ENCODE measurements at places on chromosomes 2 and 18.

GRCh38 chr2:217325816-217326215 is 466.0 kb upstream of the TNP1 start:
- no peak for DNase-seq

- DNase-seq, result no peak
These were observed 40.0 kb downstream of the GORASP2 start for GRCh38 chr2:170969030-170969429.

DNA sequence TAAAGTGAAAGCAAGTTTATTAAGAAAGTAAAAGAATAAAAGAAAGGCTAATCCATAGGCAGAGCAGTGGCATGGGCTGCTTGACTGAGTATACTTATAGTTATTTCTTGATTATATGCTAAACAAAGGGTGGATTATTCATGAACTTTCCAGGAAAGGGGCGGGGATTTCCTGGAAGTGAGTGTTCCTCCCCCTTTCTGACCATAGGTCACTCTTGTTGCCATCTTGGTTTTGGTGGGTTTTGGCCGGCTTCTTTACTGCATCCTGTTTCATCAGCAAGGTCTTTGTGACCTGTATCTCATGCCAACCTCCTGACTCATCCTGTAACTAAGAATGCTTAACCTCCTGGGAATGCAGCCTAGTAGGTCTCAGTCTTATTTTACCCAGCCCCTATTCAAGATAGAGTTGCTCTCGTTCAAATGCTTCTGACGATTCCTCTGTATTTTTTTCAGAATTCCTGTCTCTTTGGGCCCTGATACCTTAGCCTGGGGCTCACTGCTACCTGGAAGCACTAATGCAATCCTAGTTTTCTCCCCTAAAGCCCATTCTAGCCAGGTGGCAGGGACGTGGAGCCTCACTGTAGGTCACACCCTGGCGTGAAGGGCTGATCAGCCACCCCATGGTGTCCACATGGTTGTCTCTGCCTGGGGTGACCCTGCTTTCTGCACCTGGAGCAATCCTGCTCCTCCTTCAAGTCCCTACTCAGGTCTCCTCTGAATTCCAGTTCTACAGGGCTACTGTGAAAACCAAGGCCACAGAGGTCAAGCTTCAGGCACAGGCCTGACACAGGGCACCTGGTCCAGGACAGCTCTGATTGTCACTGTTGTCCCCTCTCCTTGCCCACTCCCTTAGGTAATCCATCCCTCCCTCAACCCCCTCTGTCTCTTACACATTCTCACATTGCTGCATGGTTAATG is 6.0 kb upstream of the SLC35F6 start:
- peak; percentile 41 for DNase-seq

- no peak for DNase-seq
These were observed 267.3 kb downstream of the MTX2 start for GRCh38 chr2:176536439-176537133.

GRCh38 chr18:35721431-35722081 is 140.0 kb downstream of the GALNT1 start:
- no peak for DNase-seq

- DNase-seq, result no peak
These were observed 449.8 kb upstream of the RGPD4 start for GRCh38 chr2:107376909-107377308.

DNA sequence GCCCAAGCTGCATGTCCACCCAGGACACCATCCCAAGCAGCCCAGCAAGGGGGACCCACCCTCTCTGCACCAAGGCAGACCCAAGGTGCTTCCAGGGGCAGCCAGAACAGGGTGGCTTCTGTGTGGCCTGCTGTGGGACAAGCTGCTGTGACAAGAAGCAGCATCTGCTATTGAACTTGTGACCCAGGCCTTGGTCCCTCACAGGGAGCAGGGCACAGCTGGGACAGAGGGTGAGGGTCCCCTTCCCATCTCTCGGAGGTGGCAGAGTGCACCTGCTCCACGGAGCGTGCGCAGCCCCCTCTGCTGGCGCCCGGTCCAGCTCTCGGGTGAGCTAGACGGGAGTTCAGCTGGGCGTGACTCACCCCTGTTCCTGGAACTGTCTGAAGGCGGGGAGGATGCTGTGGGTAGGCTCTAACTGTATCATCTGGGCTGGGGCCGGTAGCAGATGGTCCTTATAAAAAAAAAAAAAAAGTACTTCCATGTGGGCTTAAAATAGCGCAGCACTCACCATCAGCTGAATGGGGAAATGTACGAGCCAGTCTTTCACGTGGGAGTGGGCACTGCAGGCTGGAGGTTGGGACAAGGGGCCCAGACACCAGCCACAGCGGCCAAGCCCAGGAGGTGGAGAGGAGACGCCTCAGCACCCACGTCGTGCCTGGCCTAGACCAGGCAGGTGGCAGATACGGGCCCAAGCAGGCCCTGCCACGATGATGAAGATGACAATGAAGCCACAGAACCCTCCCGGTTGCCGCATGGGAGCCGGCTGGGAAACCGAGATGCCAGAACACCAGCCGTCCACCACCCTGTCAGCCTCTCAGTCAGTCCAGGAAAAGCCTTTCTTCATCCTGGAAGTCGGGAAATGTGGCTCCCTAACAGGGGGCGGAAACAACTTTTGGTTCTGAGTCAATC is 136.8 kb upstream of the ID2 start:
- peak; percentile 85 for DNase-seq

DNA sequence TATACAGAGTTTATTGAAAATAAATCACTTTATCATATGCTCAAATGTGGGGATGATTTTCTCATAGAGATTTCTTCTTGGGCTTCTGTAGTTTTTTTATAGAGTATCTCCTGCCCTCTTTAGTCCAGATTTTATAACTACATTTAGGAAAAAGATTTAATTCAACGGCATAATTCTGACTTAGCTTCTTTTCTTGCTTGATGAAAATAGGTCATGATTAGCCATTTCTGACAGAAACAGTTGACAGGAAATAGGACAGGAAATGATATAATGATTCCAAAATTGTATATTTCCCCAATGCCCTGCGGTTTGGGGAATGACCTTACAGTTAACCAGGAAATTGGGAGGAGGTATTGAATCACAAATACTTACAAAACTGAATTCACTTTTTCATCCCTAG is 1531.9 kb upstream of the ACVR2A start:
- no peak for DNase-seq

DNA sequence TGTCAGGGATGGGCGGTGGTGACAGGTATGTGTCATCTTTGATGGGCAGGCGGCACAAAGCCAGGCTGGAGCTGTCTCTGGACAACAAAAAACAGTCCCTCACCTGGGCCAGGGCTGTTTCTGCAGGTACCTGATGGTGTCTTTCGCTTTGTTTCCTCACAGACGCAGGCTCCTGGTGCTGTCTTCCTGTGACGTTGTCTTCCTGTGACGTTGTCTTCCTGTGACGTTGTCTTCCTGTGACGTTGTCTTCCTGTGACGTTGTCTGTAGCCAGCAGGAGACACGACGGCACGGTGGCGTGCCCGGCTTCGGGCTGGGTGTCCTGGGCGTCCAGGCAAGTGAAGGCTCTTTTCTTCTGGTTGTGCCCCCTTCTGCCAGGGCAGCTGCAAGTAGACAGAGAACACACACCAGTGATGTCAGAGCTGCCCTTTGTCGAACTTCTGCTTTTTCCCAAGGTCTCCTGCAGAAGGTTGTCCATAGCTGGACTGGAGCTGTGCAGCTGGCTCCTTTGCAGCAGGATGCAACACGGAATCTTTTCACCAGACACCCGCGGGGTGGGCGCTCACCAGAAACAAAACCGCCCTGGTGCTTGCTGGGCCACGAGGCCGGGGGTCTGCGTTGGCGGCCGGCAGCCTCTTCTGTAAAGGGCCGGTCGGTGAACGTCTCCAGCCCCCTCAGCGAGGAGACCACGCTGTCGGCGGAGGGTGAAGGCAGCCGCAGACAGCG is 21.1 kb downstream of the GPR35 start:
- DNase-seq, result no peak

DNA sequence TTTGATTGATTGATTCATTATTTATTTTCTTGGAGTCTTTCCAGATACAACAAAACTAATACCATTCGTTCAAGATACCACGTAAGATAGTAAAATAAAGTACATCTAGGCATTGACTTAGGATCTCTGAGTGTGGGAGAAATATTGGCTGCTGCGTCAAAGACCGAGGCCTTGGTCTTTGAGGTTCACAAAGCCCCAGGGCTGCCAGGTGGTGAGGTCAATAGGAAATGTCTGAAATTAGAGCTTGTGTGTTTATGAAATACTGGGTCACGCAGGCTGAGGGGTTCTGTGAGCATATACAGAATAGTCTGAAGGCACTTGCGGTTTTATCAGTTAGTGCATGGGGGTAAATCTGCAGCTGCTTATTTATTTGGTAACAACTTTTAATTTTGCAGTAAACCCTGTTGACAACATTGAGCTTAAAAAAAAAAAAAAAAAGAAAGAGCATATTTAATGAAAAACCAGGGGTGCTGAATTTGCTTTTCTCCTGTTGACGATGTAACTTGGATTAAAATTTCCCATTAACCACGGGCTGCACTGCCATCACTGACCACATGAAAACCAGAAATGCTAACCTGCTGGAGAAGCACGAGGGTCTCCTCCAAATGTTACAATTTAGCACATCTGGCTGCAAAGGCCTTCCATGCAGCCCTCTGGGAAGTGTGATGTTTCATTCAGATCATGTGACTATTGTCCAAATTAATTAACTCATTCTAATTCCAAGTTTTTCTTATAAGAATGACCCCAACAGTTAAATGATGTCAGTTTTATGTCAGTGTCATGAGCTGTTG is 27.1 kb upstream of the SERPINB12 start:
- no peak for DNase-seq

- no peak for DNase-seq
These were observed at the start of gene MALL for GRCh38 chr2:110115291-110116032. MALL (minus strand) TSS chr2:110115822; CDS start chr2:110115792, 30 bp downstream.

DNA sequence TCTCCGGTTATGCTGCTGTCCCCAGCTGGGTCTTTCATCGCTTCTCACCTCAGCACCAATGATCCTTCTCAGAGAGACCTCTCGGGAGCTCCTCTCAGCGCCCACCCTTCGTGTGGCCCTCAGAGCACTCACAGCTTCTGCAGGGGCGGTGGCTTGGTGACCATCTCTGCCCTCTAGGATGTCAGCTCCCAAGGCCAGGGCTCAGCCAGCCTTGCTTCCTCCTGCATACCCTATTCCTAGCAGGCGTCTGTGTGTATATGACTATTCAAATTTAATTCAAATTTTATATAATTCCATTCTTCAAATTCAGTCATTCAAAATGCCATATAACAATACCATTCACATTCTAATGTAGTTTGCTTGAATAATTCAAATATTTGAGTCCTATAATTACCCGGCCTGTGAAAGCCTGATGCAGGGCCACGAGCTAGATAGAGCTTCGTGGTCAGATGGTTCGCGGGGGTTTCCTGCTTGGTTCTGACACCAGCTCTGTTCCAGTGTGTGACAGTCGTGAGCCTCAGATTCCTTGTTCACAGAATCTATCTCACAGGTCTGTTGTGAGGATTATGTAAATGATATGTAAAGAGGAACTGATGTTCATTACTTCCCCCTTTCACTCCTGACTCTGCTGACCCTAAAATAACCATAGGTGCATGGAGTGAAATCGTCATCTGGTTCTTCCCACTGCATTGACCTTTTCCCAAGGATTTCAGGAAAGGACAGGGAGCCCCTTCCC is 94.0 kb upstream of the CNGA3 start:
- DNase-seq, result no peak

DNA sequence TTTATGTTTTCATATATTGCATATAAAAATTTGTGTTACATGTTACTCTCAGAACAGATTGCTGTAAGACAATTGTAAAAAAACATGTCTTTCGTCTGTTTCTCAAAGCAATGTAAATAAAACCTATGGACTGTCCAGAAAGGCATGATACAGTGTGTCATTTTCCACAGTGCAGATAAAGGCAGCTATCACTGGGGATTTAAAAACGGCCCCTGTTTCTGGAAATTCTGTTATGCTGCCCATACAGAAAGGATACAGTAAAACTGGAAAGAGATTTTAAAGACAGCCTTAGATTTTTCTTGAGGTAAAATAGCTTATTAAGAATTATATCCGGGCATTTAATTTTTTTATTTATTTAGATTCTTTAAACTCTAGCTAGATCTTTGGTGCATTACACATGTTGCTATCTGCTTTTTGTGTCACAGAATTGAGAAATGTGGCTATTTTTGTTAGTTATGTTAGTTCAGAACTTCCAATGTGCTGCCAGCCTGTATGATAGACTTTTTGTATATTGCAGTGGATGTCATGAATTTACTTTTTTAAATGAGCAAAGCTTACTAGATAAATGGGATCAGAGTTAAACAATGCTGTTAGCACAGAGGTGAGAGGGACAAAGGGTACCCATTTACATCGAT is 859 bp upstream of the INO80D start:
- DNase-seq, result no peak

DNA sequence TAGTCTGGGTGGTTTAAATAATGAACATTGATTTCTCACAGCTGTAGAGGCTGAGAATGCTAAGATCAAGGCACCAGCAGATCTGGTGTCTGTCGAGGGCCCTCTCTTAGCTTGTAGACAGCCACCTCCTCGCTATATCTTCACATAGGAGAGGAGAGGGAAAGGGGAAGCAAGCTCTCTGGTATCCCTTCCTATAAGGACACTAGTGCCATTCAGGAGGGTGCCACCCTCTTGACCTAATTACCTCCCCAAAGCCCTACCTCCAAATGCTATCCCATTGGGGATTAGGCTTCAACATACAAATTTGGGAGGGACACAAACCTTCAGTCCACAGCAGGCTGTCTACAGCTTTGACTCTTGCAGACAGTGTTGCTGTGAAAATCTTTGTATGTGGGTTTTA is 76.7 kb downstream of the BOLA3 start:
- DNase-seq, result no peak

DNA sequence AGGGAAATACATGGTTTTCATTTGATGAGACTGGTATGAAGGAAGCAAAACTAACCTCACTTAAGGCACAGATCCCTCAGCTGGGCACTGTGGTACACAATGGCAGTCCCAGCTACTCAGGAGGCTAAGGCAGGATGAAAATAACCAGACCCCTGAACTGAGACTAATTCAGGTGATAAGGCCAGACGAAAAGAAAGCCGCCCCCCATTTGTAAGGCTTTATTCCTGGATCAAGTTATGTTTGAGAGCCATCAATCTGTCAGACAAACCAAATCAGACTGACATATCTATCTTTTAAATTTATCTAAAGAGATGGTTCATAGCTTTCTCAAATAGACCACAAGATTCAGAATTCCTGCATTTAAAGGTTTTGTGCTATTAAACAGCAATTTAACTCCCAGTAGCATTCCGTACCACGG is 4.1 kb downstream of the SRSF7 start:
- no peak for DNase-seq

DNA sequence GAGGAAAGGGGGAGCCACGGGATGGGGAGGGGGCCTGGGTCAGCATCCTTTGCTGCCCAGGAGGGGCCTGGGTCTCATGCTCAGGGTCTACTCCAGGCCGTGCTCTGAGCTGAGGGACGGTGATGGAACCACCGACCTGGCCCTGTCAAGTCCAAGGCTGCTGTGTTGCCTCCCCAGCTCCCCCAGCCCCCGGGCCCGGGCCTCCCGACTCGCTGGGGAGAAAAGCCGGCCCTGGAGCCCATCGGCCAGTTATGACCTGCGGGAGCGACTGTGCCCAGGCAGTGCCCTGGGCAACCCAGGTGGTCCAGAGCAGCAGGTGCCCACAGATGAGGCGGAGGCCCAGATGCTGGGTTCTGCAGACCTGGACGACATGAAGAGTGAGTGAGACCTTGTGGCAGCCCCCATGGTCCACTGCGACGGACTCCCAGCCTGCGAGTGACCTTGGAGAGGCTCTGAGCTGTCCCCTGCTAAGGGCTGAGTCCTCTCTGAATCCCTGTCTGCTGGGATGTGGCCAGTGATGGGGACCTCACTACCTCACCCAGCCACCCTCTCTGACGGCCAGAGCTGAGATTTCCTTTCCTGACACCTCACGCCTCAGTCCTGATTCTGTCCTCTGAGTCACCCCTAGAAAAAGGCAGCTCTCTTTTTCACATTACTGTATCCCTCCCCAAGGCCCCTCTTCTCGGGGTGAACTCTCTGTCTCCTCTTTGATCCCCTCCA is 2.7 kb downstream of the SLC4A3 start:
- no peak for DNase-seq

All from HTR-8/SVneo (cell line).